ENCODE measurements at places on chromosomes 16 and 17.

- DNase-seq = no peak
Observed at GRCh38 chr16:70349783-70350182, 3.1 kb downstream of the DDX19A start.

- no peak for DNase-seq
Observed at GRCh38 chr17:62895320-62896301, 70.4 kb upstream of the TANC2 start.

- DNase-seq = no peak
Observed at GRCh38 chr16:55279598-55279997, 44.4 kb upstream of the IRX6 start.

GRCh38 chr17:4160294-4160859, 17.4 kb downstream of the CYB5D2 start:
- no peak for DNase-seq

- DNase-seq = no peak
Observed at GRCh38 chr17:17826942-17827785, 9.6 kb downstream of the SREBF1 start.

- no peak for DNase-seq
Observed at GRCh38 chr17:61372436-61372835, 27.2 kb upstream of the TBX2 start.

DNA sequence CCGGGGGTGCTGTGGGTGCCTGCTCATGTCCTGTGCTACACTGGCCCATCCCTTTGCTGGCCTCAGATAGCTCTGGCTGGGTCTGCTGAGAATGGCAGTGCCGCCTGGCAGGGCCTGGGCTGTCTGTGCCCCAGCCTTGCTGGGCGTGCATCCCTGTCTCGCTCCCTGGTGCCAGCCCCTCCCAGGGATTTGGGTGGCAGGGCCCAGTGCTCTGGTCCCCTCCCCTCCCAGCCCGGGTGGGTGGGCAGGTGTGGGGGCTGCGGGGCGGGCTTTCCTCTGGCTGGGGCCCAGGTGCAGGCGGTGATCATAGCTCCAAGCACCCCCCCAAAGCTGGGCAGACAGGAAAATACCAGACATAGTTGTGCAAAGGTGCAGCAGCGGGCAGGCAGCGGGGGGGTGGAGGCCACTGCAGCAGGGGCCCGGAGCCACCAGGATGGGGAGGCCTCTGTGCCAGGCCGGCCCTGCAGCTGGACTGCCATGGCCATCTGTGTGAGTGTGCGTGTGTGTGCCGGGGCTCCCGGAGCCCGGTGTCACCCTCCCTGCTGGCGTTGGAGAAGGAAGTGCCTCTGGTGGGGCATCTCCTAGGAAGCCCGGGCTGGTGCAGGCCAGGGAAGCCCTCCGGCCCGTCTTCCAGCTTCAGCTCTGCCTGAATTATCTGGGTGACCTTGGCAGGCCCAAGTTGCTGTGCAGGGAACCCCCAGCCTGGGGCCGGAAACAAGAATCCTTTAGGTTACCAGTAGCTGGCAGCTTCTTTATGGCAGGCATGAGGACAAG, 7.4 kb downstream of the GLIS2 start:
- DNase-seq = no peak

- DNase-seq = no peak
Observed at GRCh38 chr17:18257268-18257981, 1.1 kb downstream of the FLII start.

DNA sequence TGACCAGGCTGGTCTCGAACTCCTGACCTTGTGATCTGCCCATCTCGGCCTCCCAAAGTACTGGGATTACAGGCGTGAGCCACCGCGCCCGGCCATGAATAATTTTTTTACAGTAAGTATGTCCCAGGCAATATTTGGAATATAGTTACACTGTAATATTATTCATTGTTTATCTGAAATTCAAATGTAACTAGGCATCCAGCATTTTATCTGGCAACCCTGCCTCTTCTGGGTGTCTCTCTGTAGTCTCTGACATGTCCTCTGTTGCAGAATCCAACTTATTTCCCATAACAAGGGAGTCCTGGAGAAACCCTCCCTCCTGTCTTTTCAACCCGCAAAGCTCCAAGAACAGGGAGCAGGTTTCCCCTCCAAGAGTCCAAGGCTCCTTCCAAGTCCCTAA, 36.9 kb upstream of the MYH10 start:
- no peak for DNase-seq

DNA sequence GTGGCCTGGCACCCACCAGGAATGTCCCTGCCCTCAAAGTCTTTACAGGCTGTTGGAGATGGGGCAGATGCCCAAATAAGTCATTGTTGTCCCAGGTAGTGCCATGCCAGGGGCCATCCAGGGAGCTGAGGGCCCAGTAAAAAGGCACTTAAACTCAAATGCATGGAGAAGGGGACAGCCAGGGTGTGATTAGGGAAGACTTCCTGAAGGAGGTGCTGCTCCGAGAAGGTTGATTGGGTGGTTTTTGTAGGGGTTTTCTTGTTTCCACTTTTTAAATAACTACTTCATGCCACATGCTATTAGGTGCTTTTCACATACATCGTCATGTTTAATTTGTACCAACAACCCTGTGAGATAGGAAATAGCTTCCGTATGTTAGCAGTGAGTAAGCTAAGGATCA, 66.9 kb downstream of the RAI1 start:
- DNase-seq = no peak

- DNase-seq = no peak
Observed at GRCh38 chr16:89153848-89154271, 17.7 kb upstream of the CDH15 start.

- DNase-seq = no peak
Observed at GRCh38 chr17:34841467-34841866, 119.8 kb downstream of the CCT6B start.

DNA sequence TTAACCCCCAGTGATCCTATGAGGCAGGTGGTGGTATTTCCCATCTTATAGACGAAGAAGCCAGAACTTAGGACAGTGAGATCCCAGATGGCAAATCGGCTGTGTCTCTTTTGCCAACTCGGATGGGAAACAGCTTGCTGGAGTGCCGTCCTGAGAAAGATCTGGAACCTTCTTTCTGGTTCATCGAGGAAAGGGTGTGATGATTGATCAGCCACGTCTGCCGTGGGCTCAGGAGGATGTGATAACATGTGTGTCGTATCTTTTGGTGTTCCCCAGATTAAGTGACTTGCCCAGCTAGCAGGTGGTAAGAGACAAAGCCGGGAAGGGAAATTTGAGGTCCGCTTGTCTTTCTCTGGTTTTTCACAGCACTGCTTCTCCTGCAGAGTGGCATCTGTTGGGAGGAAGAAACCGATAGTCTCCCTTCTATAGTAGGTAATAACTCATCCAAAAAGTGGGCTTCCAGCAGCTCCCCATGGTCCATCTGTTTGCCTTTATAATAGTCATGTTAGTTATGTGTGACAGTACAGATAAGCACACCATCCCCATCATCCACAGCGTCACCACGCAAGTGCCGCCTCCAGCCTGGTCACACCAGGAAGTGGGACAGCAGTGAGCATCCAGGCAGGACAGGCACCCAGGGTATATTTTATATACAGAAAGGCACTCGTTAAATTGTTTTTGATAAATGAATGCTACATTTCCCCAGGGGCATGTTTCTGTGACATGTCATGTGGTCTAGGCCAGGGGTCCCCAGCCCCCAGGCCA, 175.5 kb downstream of the KATNIP start:
- no peak for DNase-seq

- no peak for DNase-seq
Observed at GRCh38 chr17:33564146-33564545, 271.1 kb upstream of the ASIC2 start.

GRCh38 chr17:73566905-73567782, 77.1 kb downstream of the SDK2 start:
- DNase-seq = no peak

- DNase-seq = no peak
Observed at GRCh38 chr17:57089391-57089790, 4.3 kb downstream of the AKAP1 start.

DNA sequence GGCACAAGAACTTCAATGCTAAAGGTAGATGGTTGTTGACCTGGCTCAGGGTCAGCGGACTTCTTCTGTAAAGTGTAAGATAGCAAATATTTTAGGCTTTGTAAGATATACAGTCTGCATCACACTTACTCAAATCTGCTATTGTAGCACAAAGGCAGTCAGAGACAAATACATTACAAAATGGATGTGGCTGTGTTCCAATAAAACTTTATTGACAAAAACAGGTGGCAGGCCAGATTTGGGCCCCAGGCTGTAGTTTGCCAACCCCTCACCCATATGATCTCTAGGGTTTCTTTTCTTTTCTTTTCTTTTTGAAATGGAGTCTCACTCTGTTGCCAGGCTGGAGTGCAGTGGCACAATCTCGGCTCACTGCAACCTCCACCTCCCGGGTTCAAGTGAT, 39.5 kb upstream of the TMEM132E start:
- no peak for DNase-seq

DNA sequence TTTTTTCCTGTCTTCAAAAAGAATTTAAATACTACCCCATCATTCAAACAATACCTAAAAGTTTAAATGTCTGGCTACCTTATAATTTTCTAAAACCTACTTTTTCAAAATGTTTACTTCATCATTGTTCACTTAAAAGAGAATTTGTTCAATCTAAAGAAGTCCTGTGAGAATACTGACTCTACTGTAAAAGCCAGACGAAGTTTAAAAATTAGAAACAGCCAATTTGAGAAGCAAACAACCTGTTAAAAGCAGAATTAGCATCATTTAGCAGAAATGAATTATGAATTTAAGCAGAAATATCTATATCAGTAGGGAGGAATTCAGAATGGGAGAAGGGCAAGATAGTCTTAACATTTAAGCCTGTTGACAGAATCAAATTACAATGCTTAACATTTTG, 2.1 kb downstream of the SKA2 start:
- DNase-seq = no peak

DNA sequence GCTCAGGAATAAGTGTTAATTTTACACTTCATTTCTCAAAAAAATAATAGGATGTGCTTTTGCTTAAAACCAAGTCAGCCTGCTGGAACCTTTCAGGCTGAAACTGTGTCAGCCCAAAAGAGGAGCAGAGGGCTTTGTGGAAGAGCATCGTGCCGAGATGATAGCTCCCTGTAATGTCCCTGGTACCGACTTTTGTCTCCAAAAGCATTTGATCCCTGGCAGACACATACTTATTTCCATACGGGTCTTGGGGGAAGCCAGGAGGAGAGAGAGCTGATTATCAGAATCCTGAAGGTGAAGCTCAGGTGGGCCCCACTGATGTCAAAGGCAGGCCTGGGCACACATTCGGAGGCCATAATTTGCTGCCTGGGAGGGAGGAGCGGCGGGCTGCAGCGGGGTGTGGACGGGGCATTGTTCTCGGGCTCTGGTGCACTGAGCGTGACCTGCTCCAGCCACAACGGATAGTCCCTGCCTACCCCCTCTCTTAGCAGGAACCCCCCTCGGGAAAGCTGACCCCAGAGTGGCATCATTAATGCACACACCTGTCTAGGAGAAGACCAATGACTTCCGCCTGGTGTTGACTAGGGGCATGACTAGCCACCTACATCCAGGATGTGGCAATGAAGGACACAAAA, 155.9 kb downstream of the C16orf78 start:
- no peak for DNase-seq

DNA sequence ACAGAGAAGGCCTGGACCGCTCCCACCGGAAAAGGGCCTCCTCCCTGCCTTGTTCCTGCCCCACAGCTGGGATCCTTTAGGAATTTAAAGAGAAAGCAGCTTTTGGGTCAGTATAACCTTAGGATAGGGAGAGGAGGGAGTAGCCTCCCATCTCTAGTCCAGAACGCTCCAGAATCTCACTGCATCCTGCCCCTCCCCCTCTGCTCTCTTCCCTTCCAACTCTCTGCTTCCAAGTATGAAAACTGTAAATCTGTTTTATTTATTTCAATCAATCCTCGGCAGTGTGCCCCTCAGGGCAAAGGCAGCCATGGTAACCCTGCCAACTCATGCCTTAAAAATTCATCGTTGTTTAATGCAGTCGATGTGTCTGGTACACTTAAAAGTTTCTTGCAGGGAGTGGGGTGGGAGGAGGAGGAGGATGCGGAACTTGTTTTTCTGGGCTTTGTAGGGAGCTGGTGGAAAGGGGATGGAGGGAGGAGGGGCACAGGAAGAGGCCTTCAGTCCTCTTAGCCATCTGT, 21.2 kb upstream of the MTSS2 start:
- DNase-seq = peak; percentile 83

DNA sequence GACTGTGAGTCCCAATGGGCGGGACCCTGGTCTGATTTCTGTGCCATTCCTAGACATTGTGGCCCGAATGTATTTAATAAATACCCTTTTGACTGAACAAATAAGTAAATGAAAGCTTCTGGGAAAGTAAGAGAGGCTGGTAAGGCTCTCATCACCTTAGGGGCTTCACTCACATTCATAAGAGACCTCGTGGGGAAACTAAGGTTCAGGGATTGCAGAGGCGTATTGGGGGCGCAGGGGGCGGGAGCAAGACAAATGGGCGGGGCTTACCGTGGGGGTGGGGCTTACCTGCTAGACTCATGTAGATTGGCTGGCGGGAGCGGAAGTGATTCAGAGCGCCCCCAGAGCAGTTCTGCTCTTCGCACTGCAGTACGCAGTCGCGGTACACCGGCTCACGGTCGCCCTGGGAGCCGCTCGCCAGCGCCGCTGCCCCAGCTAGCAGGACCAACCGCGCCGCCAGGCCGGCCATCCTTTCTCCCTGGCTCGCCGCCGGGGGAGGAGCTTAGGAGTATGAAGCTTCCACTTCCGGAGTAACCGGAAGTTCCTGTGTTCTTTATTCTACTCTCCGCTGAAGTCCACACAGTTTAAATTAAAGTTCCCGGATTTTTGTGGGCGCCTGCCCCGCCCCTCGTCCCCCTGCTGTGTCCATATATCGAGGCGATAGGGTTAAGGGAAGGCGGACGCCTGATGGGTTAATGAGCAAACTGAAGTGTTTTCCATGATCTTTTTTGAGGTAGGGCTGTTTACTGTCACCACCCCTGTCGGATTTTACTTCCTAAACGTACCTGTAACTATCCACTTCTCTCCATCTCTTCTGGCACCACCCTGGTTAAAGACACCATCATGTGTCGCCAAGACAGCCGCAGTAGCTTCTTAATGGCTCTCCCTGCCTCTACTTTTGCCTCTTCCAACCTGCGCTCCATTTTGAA, at the start of gene PGAP3:
TSS of gene PGAP3 (minus strand) at position 512 of the 929 bp plus-strand sequence. CDS start at position 469, 43 bp downstream.
- peak; percentile 97 for DNase-seq

GRCh38 chr16:9258423-9259051, 167.1 kb downstream of the HAPSTR1 start:
- DNase-seq = peak; percentile 18
